ENCODE measurements at places on chromosomes 3 and 15.

DNA sequence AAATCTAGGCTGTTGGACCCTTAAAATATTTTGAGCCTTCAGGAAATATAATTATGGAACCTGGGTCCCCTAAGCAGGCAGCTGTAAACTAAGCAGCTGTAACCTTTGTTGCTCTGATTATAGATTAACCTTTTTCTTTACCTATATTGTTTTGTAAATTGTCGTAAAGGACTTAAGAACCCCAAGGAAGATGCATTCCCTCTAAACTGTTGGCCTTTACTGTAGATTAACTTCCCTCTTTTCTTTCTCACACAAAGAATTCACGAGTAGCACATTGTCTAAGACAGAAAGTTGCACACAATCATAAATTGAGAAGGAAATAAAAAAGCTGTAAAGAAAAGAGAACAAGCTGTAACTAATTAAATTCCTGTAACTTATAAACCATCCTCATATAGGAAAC lies 877.3 kb downstream of the ROBO2 start:
- DNase-seq = no peak

- no peak for DNase-seq
Measured at GRCh38 chr3:114217266-114217665, 20.1 kb downstream of the ZNF80 start.

DNA sequence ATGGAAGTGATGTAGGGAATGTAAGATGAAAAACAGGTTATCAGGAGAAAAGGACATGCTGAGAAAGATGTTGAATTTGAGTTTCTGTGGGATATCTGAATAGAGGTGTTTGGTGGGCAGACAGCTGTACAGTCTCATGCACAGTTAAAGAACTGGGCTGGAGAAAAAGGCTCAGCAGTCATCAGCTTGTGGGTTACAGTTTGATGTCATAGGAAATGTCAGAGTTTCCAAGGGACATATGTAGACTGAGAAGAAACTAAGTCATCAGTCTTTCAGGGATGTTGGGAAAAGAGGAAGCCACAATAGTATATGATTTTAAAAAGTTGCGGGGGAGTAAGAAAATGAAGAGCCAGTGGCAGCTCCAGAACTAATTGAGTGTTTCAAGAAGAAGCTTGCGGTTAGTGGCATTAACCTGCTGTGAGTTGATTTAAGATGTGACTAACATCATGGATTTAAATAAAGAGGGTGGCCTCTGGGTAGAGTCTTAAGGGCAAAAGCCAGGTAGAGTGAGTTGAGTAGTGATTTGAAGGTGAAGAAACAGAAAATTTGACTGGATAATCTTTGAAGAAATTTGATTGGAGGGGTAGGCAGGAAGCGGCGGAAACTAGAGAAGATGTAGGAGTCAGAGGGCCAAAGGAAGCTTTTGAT lies 24.6 kb downstream of the GORASP1 start:
- no peak for DNase-seq

GRCh38 chr3:171676601-171677175 lies 133.6 kb downstream of the PLD1 start:
- DNase-seq = no peak

DNA sequence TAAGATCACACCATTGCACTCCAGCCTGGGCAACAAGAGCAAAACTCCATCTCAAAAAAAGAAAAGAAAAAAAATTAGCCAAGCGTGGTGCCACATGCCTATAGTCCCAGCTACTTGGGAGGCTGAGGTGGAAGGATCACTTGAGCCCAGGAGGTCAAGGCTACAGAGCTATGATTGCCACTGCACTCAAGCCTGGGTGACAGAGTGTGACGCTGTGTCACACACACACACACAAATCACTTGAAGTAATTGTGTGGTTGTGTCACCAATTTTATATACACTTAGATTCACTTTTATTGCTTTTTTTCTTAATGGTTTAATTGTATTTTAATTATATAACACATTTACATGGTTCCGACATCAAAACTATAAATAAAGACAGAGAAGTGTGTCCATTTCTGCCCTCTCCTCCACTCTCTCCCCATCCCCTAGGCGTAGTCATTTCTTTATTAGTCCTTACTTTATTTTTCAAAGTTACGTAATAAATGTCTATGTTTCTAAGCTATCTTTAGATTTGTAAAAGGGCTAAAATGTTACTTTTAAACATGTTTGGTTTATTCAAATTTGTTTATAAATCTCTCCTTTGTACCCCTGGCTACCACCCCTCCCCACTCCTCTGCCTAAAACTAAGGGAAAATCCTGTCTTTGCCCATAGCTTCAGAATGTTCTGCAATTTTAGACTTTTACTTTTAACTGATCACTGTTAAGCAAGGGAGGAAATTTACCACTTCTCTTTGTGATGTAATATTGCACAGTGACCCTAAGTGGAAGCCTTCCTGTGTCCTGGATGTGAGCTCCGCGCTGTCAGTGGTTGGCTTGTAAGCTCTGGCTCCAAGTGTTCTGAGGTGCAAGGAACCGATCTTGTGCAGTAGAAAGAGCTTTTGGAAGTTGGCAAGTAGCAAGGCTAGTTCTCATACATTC lies 10.8 kb upstream of the VILL start:
- DNase-seq = no peak

DNA sequence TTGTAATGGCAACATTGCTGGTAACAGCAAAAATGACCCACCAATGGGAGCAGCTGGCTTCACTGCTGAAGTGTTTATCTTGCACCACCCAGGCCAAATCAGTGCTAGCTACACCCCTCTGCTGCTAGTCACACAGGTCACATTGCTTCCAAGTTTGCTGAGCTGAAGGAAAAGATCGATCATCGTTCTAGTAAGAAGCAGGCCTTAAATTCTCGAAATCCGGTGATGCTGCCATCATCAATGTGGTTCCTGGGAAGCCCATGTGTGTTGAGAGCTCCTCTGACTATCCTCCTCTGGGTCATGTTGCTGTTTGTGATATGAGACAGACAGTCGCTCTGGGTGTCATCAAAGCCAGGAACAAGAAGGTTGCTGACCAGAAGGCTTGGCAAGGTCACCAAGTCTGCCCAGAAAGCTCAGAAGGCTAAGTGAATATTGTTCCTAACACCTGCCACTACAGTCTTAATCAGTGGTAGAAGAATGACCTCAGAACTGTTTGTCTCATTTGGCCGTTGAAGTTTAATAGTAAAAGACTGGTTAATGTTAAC lies 21.2 kb downstream of the TM4SF4 start:
- DNase-seq = no peak

DNA sequence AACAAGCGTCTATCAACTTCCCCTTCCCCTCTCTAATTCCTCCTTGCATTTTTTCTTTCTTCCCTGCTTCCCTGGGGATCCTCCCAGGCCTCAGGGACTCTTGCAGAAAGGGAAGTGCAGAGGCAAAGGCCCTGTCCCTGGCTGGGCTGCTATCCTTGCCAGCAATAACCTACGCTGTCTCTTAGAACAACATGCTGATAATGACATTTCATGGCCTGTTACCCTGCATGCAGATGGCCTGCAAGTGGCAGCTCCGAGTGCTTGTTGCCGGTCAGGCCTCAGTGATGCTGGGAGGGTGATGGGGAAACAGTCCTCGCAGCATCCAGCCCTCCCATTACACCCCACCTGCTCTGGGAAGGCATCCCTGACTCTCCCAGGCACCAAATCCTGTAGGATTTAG lies 167.6 kb downstream of the RAB11A start:
- no peak for DNase-seq

- DNase-seq = no peak
Measured at GRCh38 chr15:25804451-25804850, 58.7 kb downstream of the ATP10A start.

DNA sequence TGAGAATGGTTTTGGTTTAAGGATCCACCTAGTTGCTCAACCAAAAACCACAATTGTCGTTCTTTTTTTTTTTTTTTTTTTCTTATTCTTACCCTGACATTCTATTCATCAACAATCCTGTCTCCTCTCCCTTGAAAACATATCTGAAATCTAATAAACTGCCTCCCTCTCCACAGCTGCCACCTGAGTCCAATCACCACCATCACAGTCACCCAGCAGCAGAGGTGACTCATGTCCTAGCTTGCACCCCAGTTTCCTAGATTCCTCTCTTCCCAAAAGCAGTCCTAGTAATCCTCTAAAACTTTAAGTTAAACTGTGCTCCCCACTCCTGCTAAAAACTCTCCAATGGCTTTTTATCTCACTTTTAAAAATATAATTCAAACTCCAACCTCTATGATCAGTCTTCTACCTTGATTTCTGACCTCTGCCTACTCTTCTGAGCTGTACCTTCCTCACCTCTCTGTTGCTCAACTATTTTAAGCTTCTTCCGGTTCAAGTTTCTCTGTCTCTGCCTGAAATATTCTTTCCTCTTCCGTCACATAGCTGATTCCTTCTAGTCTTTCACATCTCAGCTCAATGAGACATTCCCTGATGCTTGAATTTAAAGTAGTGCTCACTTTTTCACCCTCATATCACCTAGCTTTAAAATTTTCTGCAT lies 33.7 kb upstream of the RBMS3 start:
- DNase-seq = no peak

DNA sequence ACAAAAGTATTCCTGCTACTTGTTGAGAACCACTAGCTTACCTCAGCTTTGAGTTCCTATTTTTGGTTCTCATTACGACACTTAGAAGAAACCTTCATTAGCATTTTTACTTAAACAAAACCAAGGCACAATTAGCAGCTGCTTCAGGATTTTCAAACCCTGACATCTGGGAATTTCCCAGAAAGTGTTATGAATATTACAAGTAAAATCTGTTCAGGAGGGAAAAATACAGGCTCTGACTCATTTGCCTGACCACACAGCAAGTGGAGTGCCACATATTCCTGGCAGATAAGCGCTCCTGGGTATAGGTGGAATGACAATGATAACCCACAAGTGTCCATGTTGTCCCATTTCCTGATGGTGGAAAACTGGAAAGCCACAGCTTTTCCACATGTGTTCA lies 10.3 kb upstream of the RFTN1 start:
- no peak for DNase-seq

- DNase-seq = no peak
Measured at GRCh38 chr15:67803996-67804843, 21.1 kb upstream of the SKOR1 start.

GRCh38 chr15:93027413-93027812 lies 61.6 kb downstream of the RGMA start:
- DNase-seq = no peak

- DNase-seq = peak; percentile 49
Measured at GRCh38 chr3:100402891-100403290, 1.6 kb downstream of the LNP1 start.

DNA sequence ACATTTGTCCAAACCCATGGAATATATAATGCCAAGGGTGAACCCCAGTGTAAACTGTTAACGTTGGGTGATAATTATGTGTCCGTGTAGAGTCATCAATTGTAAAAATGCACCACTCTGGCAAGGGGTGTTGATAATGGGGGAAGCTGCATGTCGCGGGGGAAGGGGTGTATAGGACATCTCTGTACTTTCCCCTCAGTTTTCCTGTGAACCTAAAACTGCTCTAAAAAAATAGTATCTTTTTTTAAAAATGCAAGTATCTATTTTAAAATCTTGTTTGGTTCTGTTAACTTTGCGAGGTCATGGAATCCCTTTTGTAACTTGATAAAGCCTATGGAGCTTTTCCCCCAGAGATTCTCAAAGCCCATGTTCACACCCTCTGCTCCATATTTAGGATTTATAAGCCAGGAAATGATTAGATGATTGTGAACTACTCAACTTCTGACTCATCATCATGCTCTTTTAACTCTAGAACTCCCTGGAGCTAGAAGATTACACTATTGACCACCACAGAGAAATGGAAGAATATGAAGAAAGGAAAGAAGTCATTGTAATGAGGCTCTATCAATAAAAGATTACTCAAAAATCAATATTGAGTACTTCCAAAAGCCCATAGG lies 56.1 kb upstream of the C3orf49 start:
- peak; percentile 15 for DNase-seq

GRCh38 chr15:77599357-77599756 lies 33.4 kb downstream of the LINGO1 start:
- DNase-seq = no peak

GRCh38 chr3:174094669-174095068 lies 697.1 kb downstream of the NLGN1 start:
- no peak for DNase-seq

GRCh38 chr3:98732286-98733052 lies 30.7 kb upstream of the ST3GAL6 start:
- peak; percentile 45 for DNase-seq

- no peak for DNase-seq
Measured at GRCh38 chr3:52073490-52073889, 17.1 kb upstream of the DUSP7 start.

Data from muscle of back (tissue), 13 donors.